Astrocyte of the hippocampus (primary cell): ENCODE measurements at places on chromosomes 3 and 15.
A peak's percentile ranks its signal among the peaks of the same experiment; 100 is the strongest.

DNA sequence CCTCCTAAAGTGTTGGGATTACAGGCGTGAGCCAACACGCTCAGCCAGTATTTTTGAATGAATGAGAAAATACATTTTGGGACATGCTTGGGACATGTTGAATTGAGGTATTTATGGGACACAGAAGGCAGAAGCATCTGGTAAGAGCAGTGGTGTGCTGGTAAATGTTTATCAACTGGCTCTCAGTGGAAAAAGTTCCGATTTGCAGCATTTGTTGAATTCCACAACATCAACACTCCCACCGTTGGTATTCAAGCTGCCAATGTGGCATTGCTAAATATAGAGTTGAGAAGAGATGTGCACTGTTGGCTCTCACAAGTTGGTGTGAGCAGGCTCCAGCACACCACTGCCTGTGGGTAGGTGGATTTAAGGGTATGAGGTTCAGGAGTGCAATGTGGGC is 35.8 kb upstream of the LRRFIP2 start:
- peak; percentile 63 for DNase-seq

DNA sequence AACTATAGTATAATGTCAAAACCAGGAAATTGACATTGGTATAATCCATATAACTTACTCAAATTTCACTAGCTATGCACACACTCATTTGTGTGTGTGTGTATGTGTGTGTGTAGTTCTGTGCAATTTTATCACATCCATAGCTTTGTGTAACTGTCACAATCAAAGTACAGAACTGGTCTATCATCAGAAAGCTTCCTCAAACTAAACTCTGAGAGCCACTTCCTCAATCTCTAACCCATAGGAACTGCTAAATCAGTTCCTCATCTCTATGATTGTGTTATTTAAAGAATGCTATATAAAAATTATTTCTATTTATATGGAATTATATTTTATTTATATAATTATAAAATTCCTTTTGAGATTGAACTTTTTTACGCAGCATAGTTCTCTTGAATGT is 18.1 kb downstream of the LNP1 start:
- DNase-seq, result no peak

DNA sequence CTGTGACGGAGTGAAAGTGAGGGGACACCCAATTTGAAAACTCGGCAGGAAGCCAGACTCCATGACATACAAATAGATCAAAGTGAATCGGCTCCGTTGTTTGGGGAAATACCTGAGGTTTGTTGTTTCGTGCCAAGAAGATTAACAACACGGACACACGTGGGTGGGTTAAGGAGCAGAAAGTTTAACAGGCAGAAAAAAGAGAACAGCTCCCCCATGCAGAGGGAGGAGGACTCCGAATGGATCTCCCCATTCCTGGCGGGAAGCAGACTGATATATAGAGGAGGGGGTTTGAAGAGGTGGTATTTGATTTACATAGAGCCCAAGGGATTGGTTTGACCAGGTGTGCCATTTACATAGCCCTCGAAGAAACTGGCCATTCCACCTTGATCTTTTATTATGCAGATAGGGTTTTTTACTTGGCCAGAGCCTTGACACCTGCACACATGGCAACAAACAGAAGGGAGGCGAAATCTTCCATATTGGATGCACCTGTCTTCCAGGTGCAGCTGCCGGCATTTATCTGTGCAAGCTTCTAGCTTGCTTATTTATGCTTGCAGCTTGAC is 4.8 kb upstream of the SACM1L start:
- DNase-seq, result peak; percentile 14

GRCh38 chr3:172478116-172478515 is 29.9 kb upstream of the GHSR start:
- DNase-seq, result no peak

- DNase-seq, result peak; percentile 59
Observed at GRCh38 chr15:43268111-43269105, 1.7 kb upstream of the TGM5 start.

GRCh38 chr3:35946121-35946853 is 307.0 kb downstream of the ARPP21 start:
- peak; percentile 53 for DNase-seq

DNA sequence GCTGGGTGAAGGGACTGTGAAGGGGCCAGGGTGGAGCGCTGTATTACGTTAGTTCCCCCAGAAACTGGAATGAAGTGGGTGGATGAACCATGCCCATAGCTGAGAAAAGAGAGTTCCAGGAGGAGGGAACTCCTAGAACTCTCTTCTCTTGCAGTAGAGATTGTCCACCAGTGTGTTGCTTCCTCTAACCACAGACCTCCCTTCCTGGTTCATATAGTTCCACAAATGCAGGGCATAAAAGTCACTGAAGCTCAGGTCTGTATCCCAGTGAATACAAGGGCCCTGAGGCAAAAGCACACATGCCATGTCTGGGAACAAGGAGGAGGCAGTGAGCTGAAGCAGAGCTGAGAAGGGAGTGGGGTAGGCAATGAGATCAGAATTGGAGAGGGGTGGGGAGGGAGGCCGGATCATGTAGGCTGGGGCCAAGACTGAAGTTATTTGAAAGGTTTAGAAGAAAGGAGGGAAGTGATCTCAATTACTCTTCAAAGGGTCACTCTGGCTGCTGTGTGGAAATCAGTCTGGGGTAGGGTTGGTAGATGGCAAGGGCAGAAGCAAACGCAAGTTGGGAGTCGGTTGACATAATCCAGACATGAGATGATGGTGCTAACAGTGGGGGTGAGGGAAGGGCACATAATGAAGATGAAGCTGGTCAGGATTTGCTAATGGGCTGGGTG is 6.5 kb downstream of the A4GNT start:
- no peak for DNase-seq

- DNase-seq, result peak; percentile 65
Observed at GRCh38 chr3:190701096-190701532, 161.4 kb downstream of the GMNC start.

GRCh38 chr3:81565041-81565440 is 196.4 kb downstream of the GBE1 start:
- DNase-seq, result peak; percentile 25

DNA sequence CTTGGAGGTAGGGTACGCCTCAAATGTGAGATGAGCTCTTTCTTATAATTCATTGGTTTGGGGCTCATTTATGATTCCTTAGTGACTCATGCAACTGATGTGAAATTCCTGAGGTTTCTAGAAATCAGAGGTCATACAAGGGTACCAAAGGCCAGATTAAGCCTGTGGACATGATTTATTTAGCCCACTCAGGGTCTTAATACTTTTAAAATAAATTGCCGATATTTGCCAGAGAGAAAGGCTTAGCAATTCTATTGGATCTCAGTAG is 289.0 kb downstream of the NEK10 start:
- DNase-seq, result no peak

DNA sequence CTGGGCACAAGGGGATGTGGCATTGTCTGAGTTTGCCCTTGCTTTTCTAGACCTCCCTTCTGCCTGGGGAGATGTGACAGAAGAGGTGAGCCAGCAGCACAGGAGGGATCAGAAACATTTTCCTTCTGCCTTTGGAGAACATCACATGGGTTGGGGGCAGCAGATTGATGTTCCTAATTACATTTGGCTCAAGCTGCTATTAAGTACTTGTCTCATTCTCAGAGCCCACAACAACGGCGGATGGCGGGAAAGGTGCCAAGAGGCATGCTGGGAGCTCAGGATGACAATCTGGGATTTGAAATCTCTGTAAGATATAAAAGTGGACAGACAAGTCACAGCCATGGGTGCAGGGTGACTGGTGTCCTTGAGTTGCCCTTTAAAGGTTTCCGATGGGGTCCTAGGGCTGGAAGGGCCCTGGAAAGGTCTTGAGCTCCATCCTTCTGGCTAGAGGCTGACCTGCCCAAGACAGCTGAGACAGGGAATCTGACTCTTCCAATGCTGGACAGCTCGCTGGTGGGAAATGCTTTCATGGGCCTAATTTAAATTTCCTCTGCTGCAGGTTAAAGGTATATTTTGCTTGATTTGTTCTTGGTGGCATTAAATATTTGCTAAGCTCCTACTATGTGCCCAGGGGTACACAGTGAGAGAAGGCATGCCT is 2.4 kb upstream of the CORO2B start:
- DNase-seq, result no peak

GRCh38 chr15:77567202-77567601 is 65.5 kb downstream of the LINGO1 start:
- DNase-seq, result no peak

DNA sequence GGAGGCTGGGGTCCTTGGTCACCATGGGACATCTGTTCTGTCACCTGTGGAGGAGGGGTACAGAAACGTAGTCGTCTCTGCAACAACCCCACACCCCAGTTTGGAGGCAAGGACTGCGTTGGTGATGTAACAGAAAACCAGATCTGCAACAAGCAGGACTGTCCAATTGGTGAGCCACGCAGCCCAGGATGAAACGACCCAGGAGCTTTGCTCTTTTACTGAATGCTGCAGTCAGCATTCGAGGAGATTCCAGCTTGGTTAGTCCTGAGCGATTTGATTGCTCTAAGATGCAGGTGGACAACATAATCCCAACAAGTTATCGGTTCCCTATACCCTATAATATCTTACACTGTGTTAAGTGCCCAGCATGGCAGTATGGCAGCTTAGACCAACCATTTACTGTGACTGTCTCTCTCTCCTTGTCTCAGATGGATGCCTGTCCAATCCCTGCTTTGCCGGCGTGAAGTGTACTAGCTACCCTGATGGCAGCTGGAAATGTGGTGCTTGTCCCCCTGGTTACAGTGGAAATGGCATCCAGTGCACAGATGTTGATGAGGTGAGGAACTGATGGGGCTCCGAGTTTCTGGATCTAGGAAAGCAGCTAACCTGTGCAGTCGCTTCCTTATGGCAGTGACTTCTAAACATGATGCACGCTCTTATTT is 7.8 kb downstream of the THBS1 start:
- peak; percentile 47 for DNase-seq

DNA sequence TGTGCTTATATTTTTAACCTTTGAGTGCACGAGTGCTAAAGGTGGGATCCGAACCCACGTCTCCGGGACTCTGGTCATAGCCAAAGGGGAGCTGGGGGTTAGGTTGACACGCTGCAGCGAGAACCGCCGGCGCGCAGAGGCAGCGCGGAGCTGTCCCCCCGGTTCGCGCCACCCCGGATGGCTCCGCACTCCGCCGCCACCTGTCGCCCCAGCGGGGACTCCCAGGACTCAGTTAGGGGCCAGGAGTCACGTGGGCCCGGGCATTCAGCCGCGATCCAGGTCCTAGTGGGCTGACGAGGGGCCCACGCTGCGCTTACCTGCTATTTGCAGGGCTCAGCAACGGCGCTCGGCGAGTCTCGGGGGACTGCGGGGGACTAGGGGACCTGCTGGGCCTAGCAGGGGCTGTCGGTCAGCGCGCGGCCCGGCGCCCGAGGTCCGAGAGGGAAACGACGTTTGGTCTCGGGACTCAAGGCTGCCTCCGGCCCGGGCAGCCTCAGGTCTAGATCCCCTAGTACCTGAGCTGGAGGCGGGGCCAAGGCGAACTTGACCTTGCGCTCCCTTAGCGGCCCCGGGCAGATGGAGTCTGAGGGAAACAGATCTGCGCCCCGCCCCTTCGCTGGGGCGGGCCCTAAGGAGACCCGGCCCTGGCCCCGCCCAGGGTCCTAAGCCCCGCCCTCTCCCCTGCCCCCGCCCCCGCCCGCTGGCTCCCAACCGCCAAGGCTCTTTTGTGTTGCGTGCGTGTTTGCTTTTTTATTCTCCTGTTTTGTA is at the start of gene NMNAT3:
Gene NMNAT3, minus strand, starts transcription at position 585 of the 768 bp plus-strand sequence. CDS start 50,248 bp downstream, outside the sequence.
- DNase-seq, result peak; percentile 87

DNA sequence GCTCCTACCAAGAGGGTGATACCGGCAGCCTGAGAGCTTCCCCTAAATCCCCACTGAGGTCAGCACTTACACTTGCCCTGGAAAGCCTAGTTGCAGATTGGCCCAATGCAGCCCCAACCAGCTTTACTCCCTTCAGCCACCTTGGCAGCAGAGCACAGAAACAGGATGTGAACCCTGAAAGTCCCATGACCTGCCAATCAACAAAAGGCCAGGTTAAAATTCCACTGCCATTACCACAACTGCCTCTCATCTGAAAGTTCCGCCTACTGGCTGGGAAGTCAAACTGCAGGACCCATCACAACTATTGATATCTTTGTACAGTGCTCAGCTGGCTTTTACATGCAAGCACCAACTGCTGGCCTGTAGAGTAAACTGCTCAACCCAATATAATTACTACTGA is 156.2 kb downstream of the ZMAT3 start:
- DNase-seq, result no peak

GRCh38 chr3:178419071-178419470 is 117.2 kb upstream of the KCNMB2 start:
- no peak for DNase-seq

- DNase-seq, result no peak
Observed at GRCh38 chr15:68335655-68336054, 58.1 kb downstream of the FEM1B start.

GRCh38 chr3:143571548-143571947 is 276.7 kb downstream of the SLC9A9 start:
- DNase-seq, result peak; percentile 73

DNA sequence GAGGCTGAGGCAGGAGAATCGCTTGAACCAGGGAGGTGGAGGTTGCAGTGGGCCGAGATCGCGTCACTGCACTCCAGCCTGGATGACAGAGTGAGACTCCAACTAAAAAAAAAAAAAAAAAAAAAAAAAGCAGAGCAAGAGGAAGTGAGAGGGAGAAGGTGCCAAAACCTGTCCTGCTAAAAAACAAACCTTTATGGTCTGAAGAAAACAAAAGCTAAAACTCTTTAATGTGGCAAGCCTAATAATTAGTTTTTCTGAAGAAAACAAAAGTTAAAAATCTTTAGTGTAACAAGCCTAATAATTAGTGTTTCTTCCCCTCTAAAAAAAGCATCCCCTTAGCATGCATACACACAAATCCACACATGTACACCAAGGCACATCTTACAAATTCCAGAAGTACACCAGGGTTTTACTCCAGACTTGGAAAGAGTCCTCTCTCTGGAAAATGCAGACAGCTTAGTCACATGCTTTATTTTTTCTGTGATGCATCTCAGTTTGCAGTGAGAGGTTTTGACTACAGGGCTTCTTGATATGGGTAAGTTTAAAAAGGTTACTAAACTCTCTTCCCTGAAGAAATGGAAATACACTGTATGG is 65.9 kb downstream of the HACD2 start:
- DNase-seq, result no peak

- DNase-seq, result no peak
Observed at GRCh38 chr15:35090104-35090807, 5.2 kb upstream of the NANOGP8 start.

GRCh38 chr15:100200287-100200880 is 141.4 kb downstream of the ADAMTS17 start:
- DNase-seq, result no peak
